ENCODE measurements at places on chromosomes 13 and 19. TPM values are rescaled to one million over a fixed set of nuclear protein-coding genes. Genes with fewer than 3 reads are reported as not detected.

The ZNF17 gene
- 10.2 TPM for total RNA-seq

DNA sequence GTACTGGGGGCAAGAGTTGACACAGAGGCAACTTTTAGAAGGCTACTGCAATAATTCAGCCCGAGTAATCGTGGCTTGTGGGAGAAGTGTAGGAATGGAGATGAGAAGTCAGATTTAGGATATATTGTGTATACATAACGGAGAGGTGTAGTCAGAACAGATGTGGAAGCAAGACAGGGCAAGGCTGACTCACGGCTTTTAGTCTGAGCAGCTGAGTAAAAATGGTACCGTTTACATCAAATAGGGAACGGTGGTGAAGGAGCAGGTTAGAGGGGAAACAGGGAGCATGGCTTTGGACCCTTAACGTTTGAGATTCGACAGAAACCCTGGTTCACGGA lies 796 bp upstream of the LSM14A start:
- H3K36me3 ChIP-seq, result no peaks in the 10 kb centered on the region
- H3K4me3 ChIP-seq, result peak overlapping the region; percentile 71
- peaks cover 38% of the 10 kb centered on the region for H3K4me1 ChIP-seq

DNA sequence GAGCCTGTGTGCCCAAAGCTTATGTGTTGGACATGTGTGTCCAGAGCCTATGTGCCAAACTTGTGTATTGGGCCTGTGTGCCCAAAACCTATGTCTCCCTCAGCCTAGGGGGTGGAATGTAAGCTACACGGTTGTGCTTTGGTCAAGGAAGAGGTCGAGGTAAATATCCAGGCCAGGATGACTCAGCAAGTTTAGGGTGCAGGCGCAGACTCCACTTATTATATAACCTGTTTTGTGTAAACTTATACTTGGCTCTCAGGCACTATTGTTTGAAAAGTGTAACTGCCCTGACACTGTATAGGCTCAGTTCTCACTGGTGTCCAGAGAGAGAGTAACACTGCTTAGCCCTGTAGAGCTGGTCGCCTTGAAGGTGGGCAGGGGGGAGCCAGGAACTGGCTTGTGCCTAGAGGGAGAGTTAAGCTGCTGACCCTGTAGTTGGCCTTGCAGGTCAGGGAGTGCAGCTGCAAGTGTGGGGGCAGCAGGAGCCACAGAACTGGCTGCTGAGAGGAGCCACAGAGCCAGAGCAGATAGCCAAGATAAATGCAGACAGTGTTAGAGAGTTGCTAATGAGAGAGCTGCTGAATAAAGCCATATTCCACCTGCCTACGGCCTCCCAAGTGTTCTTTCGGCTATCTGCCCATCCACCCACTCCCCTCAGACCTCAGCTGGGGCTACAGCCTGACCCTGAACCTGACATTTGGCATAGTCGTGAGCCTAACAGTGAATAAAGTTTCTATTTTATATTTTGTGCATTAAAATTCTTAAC lies 517.2 kb upstream of the SLITRK1 start:
- no peak overlapping the region for H3K27ac ChIP-seq
- DNase-seq, result no peak
- H3K27me3 ChIP-seq, result no peaks in the 10 kb centered on the region
- H3K4me3 ChIP-seq, result no peak overlapping the region
- H3K4me1 ChIP-seq, result no peaks in the 10 kb centered on the region

- peaks cover 47% of the 10 kb centered on the region for H3K36me3 ChIP-seq
- no peaks in the 10 kb centered on the region for H3K4me1 ChIP-seq
- H3K4me3 ChIP-seq, result no peak overlapping the region
- H3K27ac ChIP-seq, result no peak overlapping the region
Measured at GRCh38 chr19:34383599-34383998, 18.6 kb downstream of the GPI start.

The IL12RB1 gene
- 1.4 TPM for total RNA-seq

The CLN5 gene
- 28.5 TPM for total RNA-seq

DNA sequence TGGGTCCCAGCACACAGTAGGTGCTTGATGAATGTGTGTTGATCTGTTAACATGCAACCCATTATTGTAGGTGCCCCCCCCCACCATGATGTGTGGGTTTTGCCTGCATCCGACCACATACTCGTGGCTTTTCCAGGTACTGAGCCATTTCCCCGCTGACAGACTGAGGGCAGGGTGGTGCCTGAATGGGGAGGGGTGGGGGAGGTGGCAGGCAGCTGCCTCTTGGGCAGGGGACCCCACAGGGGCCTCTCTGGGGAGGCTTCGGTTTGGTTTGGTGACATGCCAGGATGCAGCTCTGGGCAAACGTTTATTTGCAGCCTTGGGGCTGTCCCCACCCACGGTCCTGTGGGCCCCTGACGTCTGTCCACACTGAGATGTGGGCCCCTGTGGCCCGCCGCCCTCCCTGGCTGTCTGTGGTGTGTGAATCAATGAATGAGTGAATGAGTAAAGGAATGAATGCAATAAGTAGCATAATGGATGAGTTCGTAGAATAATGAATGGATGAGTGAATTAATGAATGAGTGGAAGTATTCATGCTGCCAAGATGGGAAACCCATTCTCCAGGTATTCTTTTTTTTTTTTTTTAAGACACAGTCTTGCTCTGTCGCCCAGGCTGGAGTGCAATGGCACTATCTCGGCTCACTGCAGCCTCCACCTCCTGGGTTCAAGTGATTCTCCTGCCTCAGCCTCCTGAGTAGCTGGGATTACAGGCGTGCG lies 9.0 kb upstream of the JUND start:
- no peak overlapping the region for H3K4me3 ChIP-seq
- H3K4me1 ChIP-seq, result peaks cover 31% of the 10 kb centered on the region
- H3K36me3 ChIP-seq, result no peaks in the 10 kb centered on the region

GRCh38 chr13:30805132-30805537 lies 69.8 kb downstream of the ALOX5AP start:
- H3K4me1 ChIP-seq, result peaks cover 30% of the 10 kb centered on the region
- peak; percentile 19 for DNase-seq
- H3K4me3 ChIP-seq, result no peak overlapping the region
- H3K27ac ChIP-seq, result peak overlapping the region; percentile 29

Measured in sigmoid colon (tissue), 7 donors.